Erythroblast (primary cell): ENCODE measurements at places on chromosomes 11 and 22.

DNA sequence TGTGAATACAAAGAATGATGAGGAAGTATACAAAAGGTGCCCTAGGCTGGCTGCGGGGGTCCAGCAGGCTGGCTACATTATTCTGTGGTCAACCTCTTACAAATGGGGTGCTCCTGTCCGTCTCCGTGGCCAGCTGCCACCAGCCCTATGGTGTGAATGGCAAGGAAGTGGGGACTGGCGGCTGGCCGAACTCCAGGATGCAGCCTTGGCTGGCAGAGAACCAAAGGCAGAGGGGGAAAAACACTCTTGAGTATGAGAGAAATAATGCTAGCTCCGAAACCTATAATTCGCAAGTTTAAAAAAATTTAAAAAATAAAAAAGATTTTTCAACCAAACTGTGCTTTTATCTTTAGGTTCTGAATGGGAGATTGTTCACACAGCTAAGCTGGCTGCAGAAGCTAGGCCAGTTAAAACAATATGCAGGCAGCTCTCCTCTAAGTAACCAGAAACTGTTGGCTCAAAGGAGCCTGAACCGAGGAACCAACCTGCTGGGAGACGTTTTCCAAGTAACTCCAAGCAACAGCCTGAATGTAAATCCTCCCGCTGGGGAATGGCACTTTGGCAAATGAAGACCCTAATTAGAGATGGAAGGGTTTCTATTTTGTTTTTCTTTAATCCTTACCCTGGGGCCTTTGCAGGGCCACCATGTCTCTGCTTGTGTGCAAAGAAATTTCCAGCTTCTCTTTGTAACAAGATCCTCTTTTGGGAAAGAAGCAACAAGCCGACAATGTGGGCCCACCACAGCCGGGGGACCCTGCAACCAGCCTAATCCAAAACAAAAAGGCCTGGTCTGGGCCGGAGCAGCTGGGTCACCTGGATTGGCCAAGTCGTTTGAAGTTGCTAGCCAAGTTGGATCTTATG, 50.2 kb downstream of the C22orf31 start:
- no peak for DNase-seq

- DNase-seq = no peak
Observed at GRCh38 chr11:128587415-128587814, at the start of gene ETS1. ETS1 (minus strand) TSS chr11:128587558; CDS start chr11:128573130, 14,428 bp downstream.

DNA sequence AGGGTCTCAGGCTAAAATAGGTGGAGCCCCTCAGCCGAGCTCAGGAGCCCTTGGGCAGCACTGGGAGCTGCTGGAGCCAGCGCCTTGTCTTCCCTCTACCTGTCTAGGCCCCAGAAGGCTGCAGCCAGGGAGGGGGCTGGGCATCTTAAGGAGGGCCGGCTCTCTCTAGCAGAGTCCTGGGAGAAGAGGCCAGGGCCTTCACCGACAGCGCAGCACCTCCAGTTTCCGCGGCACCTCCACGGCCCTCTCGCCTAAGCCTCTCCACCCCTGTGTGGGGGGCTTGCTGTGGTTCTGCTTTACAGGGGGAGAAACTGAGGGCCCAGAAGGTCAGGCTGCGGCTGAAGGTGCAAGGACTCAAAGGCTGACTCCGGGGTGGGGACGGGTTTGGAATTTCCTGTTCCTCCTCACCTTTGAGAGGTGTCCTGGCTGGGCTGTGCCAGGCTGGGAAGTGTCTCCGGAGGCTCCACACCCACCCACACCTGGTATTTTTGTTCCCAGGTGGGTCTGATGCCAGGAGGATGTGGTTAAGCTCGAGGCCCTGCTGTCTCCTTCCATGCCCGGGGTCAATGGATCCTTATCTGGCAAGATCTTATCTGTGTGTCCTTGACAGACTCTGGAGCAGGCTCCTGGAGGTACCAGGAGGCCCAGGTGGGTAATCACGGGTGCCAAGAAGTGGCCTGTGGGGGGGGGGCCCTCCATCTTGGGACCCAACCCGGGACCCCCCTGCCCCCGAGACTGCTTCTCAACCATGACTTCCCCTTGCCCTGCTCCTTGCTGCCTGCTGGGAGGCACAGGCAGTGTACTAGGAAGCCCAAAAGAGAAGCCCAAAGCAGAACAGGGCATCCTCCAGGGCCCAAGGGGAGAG, 95.3 kb upstream of the FGF3 start:
- no peak for DNase-seq

DNA sequence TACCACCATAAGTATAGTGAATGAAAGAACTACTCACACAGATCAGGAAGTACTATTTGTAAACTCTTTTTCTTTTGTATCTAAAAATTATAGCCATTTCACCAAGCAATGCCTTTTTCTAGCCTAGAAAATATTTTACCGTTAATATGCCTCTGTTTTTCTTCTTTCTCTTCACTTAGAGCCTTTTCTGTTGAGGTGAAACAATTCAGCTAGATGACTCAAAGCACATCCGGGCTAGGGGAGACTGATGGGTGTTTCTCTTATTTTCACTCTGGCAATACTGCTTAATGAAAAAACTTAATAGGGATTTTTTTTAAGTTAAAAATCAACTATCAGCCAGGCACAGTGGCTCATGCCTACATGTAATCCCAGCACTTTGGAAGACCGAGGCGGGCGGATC, 93.3 kb downstream of the SGSM3 start:
- DNase-seq = no peak

DNA sequence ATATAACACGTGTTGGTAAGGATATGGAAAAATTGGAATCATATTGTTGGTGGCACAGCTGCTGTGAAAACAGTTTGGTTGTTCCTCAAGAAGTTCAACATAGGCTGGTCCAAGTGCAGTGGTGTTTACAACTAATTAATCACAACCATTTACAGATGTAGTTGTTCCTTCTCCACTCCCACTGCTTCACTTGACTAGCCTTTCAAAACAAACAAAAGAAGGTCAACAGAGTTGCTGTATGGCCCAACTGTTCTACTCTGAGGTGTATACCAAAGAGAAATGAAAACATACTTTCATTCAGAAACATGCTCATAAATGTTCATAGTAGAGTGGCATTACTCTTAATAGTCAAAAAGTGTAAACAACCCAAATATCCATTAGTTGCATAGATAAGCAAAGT, 36.6 kb upstream of the ACAT1 start:
- DNase-seq = no peak

DNA sequence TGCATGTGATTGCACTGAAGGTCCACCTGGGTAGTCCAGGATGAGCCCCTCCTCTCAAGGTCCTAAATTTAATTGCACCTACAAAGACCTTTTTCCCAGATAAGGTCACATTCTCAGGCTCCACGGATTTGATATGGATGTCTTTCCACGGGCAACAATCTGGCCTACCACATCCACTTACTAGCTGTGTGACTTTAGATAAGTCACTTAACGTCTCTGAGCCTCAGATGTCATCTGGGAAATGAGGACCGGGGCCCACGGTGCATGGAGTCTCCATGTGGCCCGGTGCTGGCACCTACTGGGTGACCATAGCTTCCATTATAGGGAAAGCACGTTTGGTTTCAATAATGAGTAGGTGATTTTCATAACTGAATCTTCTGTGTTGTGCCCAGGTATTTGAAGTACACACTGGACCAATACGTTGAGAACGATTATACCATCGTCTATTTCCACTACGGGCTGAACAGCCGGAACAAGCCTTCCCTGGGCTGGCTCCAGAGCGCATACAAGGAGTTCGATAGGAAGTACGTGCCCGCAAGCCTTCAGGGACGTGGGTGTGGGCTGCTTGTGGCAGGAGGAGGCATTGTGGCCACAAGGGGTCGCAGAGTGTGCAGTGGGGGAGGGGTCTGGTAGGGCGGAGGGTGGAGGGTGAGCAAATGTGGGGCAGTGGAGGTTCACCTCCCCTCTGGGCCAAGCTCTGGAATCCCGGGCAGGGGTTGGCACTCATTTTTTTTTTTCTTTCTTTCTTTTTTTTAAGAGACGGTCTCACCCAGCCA, 55.7 kb downstream of the ARHGAP8 start:
- DNase-seq = peak; percentile 23

- DNase-seq = peak; percentile 76
Observed at GRCh38 chr11:126347751-126348668, 7.5 kb upstream of the ST3GAL4 start.

DNA sequence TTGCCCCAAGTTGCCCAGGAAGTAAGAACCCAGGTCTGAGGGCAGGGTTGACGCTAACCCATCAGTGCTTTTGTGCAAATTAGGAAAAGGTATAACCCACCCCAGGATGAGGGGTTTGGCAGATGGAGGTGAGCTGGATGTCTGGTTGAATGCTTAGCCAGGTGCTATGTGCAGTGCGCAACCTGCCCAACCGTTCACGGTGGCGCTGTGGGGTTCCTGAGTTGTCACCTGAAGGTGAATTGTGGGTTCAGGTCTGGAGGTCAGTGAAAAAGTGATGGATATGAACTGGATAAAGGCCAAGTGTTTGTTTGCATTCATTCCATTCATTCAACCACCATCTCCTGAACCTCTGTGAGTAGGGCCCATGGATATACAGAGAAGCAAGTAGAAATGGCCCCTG, 14.3 kb upstream of the LGALS2 start:
- no peak for DNase-seq

DNA sequence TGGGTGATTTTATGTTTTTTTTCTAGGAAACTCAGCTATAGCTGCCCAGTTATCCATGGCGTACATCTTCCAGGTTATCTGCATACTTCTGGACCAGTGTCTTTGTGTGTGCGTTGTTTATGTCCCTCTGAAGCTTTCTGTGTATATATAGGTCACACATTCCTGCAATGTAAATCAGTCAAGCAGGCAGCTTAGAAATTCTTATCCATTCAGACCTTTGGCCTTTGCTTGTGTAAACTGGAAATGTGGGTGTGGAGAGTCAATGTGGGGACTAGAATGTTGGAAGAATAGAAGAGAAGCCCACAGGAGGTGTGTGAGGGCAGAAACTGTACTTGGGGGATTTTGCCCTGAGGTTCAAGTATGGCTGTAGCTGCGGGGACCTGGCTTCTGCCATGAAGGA, 51.7 kb downstream of the BARX2 start:
- DNase-seq = no peak
